ENCODE measurements at places on chromosomes 3 and 15.

GRCh38 chr15:78949461-78949860 lies 4.6 kb upstream of the CTSH start:
- no peak for DNase-seq

DNA sequence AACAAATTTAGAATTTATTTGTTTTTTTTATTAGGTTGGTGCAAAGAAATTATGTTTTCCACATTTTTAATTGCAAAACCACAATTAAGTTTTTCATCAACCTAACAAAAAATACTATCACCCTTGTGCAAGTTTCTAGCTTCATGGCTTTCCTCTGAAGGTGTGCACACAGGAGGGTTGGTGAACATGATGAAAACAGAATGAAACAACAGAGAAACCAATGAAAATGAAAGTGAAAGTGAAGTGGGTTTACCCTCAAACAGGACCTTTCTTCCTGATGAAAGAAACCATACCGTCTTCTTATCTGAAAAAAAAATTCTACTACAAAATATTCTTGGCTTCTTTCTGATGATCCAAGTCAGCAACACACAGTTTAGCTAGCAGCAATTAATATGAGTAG lies 71.9 kb upstream of the FEZF2 start:
- DNase-seq: peak; percentile 37

GRCh38 chr15:56715220-56715619 lies 18.1 kb downstream of the ZNF280D start:
- DNase-seq: no peak

DNA sequence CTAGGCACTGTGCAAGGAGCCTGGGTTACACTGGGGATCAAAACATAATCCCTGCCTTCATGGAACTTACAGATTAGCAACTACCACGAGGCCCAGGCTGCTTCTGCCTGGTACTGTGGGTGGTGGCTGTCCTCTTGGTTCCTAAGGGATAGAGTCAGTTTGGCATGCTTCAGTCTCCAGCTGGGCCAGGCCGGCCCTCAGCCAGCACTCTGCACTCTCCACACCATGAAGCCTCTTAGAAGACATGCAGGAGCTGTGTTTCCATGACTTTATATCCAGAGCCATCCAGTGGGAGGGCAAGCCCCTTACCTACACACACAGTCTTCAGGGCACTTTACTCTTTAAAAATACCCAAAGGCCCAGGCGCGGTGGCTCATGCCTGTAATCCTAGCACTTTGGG lies 54.4 kb downstream of the ATP1B3 start:
- no peak for DNase-seq

DNA sequence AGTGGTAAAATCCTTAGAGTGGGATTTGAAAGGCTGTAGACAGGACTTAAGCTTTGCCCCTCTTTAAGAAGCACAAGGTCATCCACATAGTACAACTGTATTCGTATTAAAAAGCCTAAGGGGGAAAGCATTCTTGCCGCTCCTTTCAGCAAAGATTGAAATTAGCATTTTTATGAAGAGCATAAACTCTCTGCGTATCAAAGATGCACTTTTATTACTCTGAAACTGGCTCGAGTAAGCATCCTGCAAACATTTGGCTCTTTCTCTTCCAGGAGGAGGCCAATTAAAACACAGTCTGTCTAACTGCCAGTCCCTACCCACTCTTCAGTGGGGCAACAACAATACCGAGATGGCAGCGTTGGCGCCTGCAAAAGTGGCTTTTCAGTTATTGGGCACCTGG lies 192.5 kb upstream of the TPRG1 start:
- no peak for DNase-seq

DNA sequence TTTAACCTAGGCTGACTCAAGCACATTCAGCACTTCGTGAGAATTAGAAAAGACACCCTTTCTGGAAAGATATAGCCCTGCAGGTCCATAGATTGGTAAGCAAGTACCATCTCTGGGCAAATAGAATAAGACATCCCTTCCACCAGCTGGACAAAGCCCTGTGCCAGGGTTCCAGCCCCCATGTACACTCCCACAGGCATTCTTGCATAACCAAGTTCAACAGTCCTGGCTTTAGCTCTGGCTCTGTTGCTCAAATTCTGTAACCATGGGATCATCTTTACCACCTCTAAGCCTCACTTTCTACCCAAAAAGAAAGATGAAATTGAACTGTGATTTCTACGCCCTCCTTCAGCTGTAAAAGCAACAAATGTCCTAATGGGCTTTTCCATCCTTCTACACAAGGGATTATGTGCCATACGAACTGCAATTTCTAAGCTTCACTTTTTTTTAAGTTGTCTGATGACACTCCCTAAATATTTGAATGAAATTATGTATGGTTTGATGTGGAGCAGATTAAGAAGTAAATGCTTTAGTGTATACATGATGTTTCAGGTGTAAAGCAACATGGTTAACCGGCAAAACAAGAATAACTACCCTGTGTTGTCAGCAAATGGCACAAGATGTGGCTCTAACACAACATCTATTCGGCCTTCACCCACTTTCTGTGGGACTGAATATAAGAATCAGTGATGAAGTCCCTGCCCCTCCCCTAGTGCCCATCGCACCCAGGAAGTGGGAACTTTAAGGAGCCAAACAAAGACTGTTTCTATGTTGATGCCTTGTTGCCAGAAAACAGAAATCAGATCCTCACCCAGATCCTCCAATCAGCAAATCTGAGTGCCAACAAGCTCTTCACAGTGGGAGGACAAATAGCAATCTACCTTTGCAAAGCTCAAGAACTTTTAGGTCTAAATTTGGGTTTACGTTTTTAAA lies 165.7 kb downstream of the P3H2 start:
- no peak for DNase-seq

DNA sequence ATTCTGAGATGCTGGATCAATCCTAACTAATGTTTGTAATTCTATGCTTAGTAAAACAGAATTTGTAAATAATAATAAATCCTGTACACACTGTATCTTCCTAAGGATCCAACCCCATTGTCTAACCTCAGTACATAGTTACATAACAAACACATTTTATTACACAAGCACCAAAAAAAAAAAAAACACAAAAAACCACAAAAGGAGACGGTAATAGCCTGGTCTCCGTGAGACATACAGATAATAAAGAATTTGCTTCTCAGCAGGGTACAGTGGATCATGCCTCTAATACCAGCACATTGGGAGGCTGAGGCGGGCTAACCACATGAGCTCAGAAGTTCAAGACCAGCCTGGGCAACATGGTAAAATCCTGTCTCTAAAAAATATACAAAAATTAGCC lies 558.7 kb downstream of the MAGI1 start:
- no peak for DNase-seq

DNA sequence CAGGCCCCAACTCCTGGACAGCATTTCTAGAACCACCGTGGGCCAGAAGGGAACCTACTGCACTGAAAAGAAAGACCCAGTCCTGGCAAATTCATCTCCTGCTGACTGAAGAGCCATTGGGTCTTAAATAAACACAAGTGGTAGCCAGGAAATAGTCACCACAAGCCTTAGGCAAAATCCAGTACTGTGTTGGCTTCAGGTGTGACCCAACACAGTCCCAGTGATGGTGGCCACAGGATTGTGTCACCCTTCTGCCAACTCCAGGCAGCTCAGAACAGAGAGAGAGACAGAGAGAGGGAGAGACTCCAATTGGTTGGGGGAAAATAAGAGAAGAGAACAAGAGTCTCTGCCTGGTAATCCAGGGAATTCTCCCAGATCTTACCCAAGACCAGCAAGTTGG lies 23.1 kb downstream of the NEDD4 start:
- DNase-seq: no peak

DNA sequence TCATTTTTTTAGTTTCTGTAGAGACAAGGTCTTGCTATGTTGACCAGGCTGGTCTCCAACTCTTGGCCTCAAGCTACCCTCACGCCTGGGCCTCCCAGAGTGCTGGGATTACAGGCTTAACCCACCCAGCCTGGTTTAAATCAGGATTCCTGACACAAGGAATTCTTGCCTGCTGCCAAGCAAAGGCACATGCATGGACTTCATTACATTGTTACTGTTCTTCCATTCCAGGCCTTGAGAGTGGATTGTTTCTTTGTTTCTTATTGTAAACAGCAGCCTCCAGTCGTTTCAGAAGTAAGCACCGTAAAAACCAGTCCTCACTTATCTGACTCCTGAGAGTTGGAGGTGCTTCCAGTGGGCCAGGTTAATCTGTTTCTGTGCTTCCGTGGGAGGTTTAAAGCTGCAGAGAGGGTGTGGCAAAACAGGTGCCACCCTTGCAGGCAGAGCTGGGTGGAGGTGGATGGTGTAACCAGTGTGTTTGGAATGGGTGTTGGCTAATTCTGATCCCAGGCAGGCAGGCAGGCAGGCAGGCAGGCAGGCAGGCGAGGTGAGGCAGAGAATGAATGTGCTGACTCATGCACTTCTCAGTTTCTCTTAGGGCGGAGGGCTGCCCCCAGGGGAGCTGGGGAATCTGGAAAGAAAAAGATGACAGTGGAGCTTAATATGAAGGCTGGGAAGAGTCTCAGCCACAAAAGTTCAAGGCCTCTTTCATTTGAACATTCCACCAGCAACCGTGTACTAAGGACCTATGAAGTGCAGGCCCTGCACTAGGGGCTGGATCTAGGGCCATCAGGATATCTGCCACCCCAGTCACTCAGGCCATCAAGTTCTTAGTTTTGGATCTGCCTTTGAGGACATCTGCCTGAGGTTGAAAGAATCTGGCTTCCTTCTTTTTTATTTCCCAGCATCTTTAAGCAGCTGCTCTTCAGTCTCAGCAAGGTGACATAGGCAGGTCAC lies 37.0 kb upstream of the CDCP1 start:
- DNase-seq: no peak

Data from CD4-positive, alpha-beta T cell treated with Interleukin-4 for 1 hour (primary cell).